ENCODE measurements at places on chromosomes 7 and 10. TPM values are rescaled to one million over a fixed set of nuclear protein-coding genes. Genes with fewer than 3 reads are reported as not detected.

DNA sequence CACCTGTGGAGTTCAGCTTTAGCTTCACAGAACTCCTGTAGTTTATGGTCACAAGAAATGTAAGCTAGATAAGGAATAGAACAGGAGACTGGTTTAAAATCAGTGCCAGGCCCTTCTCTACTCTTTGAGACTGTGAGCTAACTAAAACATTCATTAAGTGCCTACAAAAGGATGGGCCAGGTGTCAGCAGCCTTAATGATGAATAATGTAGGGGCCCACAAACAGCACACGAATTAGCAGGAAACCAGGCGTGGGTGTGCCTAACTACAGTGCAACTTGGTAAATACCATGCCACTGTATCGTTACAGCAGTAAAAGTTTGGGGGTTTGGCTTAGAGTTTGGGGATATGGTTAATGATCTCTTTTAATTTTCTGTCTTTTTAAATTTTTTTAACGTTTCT is 6.1 kb upstream of the ABLIM1 start:
- no peak for DNase-seq

DNA sequence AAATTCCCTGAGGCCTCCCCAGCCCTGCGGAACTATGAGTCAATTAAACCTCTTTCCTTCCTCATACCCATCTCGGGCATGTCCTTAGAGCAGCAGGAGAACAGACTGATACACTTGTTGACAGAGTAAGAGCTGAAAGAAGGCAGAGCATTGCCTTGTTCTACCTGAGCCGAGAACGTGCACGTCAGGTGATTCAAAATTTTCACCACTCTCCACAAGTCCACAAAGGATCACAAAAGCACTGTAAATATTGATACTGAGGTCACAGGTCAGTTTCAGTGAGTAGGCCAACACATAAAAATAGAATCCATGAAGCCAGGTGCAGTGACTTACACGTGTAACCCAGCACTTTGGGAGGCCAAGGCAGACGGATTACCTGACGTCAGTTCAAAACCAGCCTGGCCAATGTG is 27.8 kb downstream of the DCLRE1C start:
- no peak for DNase-seq

DNA sequence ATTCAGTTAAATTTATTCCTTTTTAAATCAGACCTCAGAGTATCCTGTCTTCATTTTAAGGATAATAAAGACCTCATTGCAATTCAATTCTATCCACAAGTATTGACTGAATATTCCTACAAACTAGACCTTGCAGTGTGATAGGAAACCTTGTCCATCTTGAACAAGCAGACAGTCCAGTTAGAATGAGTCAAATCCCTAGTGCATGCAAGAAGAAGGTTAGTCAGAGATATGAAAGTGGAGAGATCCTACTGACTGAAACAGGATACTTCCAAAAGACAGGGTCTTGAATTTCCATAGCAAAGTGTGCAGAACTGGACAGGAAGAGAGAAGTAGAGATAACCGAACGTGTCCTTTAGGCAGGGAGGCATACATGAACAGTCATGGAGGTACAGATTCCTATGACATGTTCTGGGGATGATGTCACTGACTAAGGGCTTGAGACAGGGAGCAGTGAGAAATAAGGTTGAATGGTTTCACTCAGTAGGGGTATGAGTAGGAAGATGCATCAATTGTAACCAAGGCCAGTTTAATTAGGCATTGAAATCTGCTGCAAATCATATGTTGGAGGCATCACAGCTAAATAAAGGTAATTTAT is 45.2 kb downstream of the PPP1R3A start:
- no peak for DNase-seq

- no peak for DNase-seq
Measured at GRCh38 chr7:103651593-103652377, 205.8 kb upstream of the SLC26A5 start.

DNA sequence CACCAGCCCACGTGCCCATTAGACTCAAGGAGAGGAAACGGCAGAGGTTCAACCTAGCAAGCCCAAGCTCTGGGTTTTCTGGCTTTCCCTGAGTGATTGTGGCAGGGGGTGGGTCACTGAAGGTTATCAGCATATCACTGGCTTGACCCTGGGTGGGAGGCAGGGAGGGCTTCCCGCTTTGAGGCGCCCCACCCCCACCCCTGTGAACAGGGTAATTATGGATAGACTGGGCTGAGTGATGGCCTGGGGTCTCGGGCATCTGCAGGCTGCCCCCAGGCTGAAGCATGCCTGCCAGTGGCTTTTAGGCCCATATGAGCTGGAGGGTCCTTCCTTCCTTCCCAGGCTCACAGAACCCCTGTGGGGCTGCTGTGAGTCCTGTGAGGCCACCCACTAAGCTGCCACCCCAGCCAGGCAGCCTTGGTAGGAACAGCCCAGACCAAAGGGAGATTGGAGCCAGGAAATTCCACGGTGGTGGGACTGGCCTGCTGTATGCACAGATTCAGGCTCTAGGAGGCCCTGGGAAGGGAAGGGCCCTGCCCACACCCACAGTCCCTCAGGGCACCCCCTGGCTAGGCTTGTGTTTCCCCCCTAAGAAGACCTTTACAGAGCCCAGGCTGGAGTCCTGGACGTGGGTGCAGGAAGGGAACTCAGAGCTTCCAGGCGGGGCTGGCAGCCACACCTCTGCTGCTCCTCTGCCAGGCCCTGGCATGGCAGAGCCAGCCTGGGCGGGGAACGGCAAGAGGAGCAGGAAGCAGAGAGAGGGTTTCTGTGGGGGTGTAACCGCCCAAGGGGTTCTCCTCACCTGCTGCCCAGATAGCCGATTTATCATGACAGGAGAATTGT is 33.1 kb downstream of the GPRIN2 start:
- peak; percentile 82 for DNase-seq

- DNase-seq, result no peak
Measured at GRCh38 chr7:138091032-138091431, 14.8 kb downstream of the AKR1D1 start.

- DNase-seq, result no peak
Measured at GRCh38 chr10:13670311-13670710, 83.5 kb downstream of the PRPF18 start.

DNA sequence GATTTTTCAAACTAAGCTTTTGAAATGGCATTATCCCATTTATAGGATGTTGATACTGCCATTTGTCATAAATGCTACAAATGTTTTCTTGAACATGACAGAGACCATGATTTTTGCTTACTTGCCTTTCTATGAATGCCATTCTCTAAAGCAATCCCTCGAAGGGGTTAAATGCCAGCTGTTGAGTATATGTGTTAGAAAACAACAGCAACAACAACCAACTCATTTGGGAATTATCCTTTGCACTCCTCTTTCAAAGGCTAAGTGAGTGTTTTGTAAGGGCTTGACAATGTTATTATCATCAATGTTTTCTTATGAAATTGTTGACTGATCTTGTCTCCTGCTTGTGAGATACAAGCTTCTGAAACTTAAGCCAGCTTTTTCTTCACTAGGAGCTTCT is 529.4 kb downstream of the SORCS3 start:
- DNase-seq, result no peak

DNA sequence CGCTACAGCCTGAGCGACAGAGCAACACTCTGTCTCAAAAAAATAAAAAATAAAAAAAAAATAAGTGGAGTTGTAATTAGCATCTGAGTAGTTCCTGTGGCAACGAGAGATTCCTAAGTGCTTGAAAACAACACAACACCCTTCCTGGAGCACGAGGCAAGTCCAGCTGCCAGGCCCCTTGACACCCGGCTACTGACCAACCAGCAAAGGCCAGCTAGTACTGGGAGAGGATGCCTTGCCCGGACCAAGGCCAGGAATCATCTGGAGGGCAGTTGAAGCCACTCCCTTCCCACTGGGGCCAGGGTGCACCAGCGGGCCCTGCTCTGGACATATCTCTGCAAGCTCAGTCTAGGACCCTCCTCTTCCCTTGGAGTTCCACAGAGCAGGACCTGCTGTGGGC is 536 bp downstream of the C10orf105 start:
- DNase-seq, result peak; percentile 93

DNA sequence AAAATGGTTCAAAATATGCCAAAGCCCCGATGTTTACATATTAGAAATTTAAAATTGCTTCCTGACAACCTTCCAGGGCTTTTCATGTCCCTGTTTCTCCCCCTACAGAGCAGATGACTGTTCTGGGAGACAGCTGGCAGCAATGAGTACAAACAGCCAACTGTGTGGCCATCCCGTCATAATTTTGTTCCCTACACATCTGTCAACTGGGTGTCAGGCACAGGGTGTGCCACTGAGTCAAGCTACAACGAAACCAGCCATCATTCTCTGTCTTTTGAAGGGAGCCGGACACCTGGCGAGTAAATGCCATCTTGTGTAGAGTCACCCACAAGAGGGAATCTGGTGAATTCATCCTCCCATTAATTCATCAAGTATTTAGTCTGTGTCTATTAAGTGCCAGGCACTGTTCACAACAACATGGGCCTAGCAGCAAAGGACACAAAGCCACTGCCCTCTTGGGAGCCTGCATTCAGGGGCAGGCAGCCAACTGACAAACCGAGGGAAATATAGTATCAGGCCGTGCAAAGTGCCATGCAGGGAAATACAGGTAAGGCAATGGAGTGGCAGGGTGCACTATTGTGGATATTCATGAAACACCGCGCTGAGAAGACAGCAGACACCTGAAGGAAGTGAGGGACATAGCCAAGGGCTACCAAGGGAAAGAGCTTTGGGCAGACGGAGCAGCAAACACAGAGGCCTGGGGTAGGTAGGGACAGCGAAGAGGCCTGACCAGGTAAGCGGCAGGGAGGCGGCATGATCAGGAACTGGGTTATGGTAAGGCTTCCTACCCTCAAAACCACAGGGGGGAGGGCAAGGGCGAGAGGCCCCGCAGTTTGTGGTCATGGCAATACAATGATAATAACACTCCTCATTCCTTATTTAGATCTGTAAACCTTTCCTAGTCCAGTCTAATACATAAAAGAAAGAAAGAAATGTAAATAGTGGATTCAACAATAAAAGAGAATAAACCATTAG is 213.6 kb downstream of the FAM107B start:
- no peak for DNase-seq

- no peak for DNase-seq
Measured at GRCh38 chr10:62056698-62057097, 155.2 kb downstream of the ARID5B start.

- no peak for DNase-seq
Measured at GRCh38 chr10:89281606-89282395, 20.0 kb upstream of the IFIT2 start.

GRCh38 chr10:70381471-70382421 is 679 bp downstream of the LRRC20 start:
- DNase-seq, result peak; percentile 82

DNA sequence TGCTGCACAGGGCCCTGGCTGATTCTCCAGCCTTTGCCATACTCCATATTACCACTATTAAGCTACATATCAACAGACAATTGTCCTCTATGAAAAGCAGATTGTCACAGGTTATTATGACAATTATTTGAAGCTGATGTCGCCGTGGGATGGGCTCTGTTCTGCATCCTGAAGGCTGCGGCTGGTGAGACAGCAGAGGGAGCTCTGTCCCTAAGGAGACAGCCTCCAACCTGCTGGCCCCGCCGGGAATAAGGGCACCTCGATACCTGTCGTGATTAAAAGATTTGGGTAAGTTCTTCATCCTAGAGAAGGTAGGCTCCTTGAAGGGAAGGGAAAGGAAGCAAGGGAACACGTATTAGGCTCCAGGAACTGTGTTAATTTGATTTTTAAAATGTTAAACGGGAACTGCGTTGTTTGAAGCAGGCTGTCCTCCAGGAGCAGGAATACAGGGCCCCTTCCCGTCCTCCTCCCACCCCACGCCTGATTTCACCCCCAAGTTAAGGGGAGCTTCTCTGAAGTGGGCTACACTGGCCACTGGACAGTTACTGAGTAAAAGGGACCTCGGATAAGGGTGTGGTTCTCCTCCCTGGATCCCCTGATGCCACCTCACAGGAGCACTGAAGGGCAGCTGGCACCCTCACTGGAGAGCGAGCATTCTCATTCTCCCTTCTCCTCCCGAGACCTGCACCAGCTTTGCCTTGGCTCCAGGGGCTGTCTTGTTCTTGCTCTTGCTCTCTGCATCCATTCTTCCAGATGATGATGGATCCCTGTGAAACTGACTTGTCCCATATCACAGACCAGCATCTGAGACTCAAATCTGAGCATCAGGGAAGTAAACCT is 11.8 kb upstream of the TIAL1 start:
- DNase-seq, result no peak

Gene GSAP
- 9.7 TPM for total RNA-seq

Gene C10orf67
- not detected for total RNA-seq

Gene ARMH3
- total RNA-seq, result 19.6 TPM

Gene LIPN
- 0.32 TPM for total RNA-seq

Measured in posterior vena cava (tissue), 2 donors.